ENCODE measurements at places on chromosomes 4 and X.

DNA sequence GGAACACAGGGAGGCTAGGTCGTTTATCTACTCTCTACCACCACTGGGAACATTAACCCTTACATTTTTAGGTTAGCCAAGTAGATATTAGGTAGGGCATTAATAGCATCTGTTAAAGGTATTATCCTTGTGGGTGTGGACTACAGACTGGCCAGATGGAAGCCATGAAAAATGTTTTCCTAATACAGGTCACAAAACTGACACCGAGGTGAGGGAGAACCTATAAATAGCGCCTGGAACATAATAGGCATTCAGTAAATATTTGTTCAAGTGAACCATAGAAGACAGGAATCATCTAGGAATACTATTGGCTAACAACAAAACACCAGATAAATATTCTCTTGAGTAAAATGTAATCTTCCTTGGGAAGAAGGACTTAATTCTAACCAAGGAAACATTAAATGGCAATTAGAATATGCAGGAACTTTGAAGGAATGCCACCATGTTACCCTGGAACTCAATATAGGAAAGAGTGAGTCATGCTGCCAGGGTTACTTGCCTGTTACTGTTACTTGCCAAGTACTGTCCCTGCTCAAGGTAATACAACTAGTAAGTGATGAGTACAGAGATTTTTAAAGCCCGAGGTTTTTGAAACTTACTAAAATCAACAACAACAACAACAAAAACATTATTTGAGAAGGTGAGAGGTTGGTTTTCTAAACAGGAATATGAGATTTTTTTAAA, 79.0 kb downstream of the SOX3 start:
- DNase-seq = no peak

DNA sequence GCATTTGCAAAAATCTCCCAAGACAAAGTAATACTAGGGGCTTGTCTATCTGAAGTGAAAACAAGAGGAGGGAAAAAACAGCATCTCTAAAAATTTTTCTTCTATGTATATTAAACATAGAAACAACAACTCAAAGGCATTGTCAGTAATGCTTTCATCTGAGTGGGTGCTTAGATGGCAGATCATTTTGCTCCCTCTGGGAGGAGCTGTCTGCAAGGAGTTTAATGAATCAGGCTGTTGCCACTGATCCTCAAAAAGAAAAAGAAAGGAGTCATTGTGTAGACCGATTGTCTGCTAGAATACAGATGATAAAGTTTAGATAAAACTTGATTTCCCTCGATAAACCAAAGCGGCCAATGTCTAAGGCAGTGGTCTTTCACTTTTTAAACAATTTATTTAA, 49.7 kb upstream of the KLHL8 start:
- no peak for DNase-seq

- DNase-seq = no peak
Observed at GRCh38 chr4:36771411-36772153, 473.0 kb upstream of the NWD2 start.

DNA sequence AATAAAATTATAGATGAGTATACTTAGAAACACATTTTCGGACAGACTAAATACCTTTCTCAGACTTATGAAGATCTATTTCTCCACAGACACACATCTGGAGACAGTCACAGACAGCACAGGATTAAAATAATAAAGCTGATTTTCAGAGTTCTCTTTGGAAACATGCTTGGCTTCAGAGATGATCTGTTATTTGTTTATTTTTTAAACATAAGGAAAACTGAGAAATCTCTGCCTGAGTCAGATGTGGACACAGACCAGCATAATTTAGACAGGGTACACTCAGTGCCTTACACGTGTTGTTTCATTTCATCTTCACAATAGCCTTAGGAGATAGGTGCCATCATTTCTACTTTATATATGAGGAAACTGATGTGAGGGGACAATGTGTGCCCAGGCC, 92.1 kb downstream of the SLC9A7 start:
- no peak for DNase-seq

- no peak for DNase-seq
Observed at GRCh38 chrX:153773218-153773611, 7.6 kb upstream of the SRPK3 start.

DNA sequence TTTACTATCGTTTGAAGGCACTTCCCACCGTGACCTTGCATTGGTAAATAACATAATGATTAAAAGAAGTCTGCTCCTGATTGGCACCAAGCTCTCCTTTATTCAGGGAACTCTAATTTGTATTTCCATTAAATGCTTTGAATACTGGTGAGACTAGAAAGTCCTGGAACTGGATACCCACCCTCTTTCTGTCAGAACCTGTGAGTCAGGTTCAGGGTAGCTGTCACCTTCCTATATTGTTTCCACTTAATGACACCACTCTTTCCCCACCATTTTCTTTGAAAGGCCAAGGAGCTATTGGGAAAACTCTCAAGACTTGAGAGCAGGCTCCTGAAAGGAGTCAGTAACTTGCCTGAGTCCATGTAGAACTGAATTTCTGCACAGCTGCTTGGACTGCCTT, 55.9 kb upstream of the RASSF6 start:
- no peak for DNase-seq

DNA sequence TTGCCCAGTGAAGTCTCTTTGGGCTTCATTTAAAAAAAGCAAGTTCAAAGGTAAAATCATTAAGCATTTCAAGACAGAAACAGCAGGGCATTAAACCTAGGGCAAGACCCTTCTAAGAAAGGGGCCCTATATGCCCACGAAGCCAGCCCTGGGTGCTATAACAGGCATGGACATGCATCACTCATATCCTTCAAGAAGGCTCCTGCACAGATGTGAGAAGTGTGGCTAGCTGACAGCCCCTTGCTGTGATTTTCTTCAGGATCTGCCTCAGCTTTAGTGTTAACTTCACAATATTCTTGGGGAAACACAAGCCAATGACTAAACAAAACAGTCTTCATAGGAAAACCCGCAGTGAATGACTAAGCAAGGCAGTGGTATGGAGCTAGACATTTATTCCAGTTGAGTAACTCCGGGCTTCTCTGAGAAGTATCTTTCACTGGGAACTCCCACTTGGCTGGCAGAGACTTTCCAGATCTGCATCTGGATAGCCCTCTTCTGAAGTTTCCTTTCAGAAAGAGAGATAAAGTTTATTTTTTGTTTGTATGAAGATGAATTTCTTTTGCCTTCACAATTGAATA, 11.9 kb upstream of the MAOA start:
- DNase-seq = no peak

Measured in thoracic aorta (tissue), 2 donors.